ENCODE measurements at places on chromosomes 2 and 18. TPM values are rescaled to one million over a fixed set of nuclear protein-coding genes. Genes with fewer than 3 reads are reported as not detected.
A peak's percentile ranks its signal among the peaks of the same experiment; 100 is the strongest.

- no peak for DNase-seq
Measured at GRCh38 chr2:165902934-165903333, 50.6 kb downstream of the TTC21B start.

Gene HEATR5B
- 14.6 TPM for total RNA-seq

DNA sequence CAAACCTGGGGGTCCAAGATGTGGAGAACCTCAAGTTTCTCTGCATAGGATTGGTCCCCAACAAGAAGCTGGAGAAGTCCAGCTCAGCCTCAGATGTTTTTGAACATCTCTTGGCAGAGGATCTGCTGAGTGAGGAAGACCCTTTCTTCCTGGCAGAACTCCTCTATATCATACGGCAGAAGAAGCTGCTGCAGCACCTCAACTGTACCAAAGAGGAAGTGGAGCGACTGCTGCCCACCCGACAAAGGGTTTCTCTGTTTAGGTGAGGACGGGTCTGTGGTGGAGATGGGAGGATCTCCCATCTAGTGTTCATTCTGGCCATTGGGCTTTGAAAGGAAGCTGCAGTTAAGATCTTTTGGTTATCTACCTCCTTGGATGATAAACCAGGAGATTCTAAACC, 2.9 kb downstream of the CASP10 start:
- DNase-seq, result no peak

DNA sequence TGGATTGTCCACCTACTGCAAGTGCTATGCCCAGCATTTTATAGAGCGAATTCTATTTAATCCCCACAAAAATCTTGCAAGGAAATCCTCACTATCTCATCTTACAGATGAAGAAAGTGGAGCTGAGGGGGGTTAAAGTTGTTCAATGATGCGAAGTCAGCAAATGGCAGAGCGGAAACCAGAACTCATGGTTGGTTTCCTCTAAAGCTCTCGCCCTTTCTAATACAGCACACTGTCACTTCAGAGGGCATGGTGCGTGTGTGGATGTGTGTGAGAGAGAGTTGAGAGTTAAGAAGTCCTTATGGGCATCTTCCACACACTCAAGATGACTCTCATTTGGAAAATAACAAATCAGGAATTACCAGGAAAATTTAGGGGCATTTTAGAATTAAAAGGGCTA, 78.4 kb downstream of the TGFA start:
- no peak for DNase-seq

GRCh38 chr2:56749152-56749752, 565.5 kb downstream of the CCDC85A start:
- DNase-seq, result no peak

DNA sequence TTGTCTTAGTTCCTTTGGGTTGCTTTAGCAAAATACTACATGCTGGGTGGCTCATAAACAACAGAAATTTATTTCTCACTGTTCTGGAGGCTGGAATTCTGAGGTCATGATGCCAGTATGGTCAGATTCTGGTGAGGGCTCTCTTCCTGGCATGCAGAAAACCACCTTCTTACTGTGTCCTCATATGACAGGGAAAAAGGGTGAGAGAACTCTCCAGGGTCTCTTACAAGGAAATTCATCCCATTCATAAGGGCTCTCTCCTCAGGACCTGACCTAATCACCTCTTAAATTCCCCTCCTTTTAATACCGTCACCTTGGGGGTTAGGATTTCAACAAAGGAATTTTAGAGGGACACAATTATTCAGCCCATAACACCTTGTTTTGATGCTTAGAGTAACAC, 243.1 kb upstream of the TNP1 start:
- peak; percentile 12 for DNase-seq

GRCh38 chr2:163736433-163737189, 803 bp upstream of the FIGN start:
- no peak for DNase-seq

Gene NYAP2
- not detected for total RNA-seq

DNA sequence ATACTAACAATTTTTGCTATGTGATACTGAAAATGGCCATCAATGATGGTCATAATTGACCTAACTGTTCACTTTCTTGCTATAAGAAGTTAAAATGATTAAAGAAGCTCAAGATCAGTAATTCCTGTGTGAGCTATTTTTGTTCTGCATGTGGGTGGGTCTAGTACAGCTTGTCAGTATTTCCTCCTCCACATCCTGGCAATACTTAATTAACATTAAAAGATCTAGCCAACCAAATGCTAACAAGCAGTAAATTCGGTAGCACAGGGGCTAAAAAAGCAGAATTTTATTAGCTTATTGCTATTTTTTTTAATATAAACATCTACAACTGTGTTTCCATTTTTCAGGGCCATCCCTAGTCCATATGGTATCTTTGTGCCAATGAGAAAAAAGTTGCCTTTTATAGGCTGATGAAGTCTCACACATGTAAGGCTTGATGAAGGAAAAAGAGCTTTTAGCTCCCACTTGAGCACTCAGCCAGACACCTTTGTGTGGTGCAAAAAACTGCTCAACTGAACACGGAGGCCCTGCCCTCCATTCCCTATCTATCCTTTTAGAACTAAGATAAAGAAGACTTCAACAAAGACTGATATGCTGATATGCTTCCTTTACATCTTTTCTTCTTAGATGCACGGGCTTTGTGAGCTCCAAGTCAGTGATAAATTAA, 4.9 kb upstream of the PNO1 start:
- DNase-seq, result no peak

- no peak for DNase-seq
Measured at GRCh38 chr2:22340716-22341115, 1044.3 kb upstream of the KLHL29 start.

Gene EFHD1
- 13.3 TPM for total RNA-seq

DNA sequence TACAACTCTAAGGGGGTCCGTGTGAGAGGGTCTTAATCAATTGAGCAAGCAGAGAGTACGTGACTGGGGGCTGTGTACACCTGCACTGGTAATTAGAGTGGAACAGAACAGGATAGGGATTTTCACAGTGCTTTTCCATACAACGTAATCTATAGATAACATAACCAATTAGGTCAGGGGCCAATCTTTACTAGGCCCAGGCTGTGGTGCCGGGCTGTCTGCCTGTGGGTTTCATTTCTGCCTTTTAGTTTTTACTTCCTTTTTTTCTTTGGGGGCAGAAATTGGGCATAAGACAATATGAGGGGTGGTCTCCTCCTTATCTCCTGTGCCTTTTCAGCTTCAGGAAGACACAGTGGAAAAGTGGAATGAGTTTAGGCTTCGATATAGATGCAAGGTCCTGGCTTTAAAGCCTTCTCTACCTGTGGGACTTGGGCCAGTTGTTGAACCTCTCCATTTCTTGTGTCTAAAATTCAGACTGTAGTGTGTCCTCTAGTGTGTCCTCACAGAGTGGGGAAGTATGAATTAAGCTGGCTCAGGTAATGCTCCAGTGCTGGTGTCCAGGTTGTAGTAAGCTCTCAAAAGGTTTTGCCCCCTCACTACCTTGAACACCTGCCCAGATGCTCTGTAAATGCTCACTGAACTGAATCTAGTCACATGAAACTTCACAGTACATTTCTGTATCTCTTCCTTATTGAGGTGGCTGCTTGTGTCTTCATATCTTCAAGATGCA, 422.8 kb downstream of the SETBP1 start:
- DNase-seq, result no peak

GRCh38 chr2:112483042-112483473, 1.1 kb downstream of the TTL start:
- DNase-seq, result no peak

Data from esophagus muscularis mucosa (tissue), 4 donors.